ENCODE measurements at places on chromosomes 2 and 18.

- no peak for DNase-seq
Measured at GRCh38 chr2:226953206-226953605, 117.4 kb downstream of the RHBDD1 start.

GRCh38 chr2:11298592-11298991 is 45.8 kb downstream of the ROCK2 start:
- DNase-seq = no peak

GRCh38 chr2:75790814-75791467 is 80.2 kb upstream of the GCFC2 start:
- no peak for DNase-seq

GRCh38 chr2:42036413-42036812 is 11.4 kb upstream of the PKDCC start:
- DNase-seq = no peak
